ENCODE measurements at places on chromosomes 3 and 15.

- peak; percentile 87 for DNase-seq
Measured at GRCh38 chr3:120795017-120795648, 52.6 kb downstream of the GTF2E1 start.

- DNase-seq, result no peak
Measured at GRCh38 chr3:136720091-136720490, 32.1 kb downstream of the STAG1 start.

DNA sequence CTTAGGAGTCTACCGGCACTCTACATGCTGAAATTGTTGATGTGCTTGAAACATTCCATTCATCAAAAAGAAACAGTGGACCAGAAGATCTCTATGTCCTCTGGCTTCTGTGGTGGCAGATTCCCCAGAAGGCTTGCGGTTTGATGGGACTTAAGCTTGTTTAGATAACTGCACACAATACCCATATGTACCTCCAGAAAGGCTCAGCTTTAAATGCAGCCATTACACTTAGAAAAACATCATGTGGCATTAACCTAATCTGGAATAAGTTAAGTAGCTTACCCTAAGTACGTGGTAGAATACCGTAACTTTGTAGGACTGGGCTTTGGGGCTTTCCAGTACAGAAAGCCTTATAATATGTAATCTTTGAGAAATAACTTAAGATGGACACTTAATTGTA lies 187.3 kb downstream of the RBMS3 start:
- DNase-seq, result no peak

DNA sequence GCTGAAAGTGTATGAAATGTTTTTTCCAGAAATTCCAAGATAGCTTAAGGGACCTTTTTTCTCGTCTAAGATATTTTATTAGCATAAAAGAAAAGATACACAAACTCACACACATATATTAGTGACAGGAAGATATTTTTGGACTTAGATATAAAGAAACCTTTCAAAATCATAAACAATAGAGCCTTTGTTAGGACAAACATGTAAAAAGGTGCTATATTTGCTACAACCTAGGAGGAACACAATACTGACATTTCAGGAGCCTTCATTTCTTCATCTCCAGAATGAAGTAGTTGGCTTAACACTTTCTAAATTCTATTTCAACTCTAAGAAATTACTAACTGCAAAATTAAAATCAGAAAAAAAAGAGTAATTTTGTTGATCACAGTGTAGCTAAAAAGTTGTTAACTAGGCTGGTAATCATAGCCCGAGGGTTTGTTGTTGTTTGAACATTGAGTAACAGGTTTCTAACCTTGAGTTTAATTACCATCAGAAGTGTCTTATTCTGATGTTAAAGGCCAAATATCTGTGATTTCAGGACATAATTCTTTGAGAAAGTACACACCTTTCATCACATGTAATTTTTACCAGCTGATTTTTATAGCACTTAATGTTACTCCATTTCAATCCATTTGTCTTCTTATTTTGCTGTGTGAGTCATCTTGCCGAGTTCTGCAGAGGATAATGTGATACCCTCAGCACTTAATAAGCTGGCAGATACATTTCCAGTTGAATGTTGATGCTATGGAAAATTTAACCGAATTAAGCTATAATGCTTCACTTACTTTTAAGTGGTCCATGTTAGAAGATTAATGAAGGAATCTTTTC lies 97.3 kb downstream of the MBNL1 start:
- peak; percentile 51 for DNase-seq

DNA sequence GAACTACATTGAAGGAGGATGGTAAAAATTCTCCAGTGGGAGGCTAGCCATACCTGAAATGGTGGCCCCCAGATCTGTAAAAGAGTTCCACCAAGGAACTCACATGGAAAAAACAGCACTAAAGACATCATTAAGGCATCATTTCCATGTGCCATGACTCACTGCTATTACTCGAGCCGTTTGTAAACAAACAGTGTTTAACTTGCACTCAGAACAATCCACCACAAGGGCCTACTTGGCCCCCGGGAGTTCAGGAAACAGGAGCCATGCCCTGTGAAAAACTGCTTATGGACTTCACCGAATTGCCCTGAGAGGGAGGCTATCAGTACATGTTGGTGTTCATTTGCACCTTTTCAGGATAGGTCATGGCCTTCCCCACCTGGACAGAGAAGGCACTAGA lies 18.2 kb downstream of the CCR4 start:
- no peak for DNase-seq

- DNase-seq, result no peak
Measured at GRCh38 chr3:42019144-42019952, 57.4 kb upstream of the ULK4 start.

DNA sequence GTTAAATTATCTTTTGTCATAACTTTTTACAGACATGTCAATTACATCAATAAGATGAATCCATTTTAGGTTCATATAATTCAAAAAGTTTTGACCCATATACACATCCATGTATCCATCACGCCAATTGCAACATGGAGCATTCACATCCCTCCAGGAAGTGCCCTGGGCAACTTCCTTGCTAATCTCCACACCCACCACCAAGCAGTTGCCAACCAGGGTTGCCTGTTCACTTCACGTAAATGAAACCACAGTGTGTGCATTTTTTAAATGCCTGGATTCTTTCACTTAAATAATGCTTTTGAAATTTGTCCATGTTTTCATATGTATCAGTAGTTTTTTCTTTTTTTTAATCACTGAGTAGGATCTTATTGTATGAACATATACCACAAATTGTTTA lies 40.7 kb upstream of the LYZL4 start:
- DNase-seq, result peak; percentile 23

DNA sequence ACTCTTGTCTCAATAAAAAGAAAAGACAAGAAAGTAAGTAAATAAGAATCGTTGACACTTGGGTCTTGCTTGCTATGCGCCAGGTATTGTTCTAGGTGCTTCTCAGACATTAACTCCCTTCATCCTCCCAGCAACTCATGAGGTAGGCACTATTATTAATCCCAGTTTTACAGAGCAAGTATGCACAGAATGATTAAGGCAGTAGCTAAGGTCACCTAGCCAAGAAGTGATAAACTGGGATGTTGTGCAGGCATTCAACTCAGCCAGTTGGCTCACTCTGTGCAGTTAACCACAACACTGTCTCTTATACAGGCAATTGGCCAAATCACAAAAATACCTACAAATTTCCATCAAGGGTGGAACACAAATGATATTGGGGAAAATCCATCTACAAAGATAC lies 1.7 kb upstream of the C3orf33 start:
- DNase-seq, result peak; percentile 25

DNA sequence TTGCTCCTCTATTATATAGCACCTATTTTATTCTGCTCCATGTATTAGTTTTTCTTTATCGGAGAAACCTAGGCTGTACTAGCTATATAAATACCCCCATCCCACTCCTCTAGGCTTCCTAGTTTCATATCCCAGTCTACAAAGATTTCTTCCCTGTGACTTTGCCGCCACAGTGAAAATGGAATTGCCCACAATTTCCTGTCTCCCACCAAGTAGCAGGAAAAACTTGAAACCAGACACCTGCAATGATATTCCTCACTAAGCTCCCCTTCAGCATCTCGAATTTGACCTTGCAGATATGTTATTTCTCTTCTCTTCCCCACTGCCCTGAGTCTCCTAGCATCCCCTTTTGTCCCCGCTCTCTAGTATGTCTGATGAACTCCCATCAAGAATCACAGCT lies 685.8 kb upstream of the CCDC54 start:
- DNase-seq, result no peak

GRCh38 chr3:43995547-43996378 lies 245.9 kb upstream of the TOPAZ1 start:
- DNase-seq, result no peak

DNA sequence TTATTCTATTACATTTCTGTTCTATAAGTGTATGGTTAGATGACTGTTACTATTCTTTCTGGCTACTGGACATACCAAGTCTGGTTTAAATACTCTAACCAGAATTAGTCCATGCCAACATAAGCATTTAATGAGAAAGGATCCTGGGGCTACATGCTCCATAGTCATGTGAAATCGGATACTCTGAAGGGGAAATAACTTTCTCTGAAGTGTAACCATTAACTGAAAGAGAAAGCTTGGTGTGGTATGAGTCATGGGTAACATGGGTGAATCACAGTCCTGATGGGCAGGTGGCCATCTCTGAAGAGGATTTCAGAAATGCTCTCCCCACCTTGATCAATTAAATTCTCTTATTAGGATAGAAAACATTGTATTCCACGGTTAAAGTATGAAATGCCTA lies 69.4 kb downstream of the FHIT start:
- DNase-seq, result peak; percentile 1

- no peak for DNase-seq
Measured at GRCh38 chr3:100789579-100789978, 80.3 kb downstream of the TFG start.

DNA sequence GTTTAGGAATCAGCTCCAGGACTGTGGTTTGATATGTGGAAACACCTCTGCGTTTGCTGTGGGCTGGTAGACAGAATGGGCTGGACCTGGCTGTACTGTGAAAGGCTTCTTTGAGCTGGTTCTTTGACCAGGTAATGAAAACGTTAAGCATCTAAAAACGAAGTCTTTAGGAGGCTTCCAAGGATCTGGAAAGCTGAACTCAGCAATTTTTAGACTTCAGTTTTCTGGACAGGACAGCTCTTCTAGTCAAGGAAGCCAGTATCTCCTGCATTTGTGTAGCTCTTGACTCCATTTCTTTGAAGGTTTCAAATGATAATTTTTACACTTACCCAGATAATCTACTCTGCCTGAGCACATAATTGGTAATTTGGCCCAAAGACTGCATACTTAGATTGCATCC lies 25.5 kb downstream of the MAP2K1 start:
- no peak for DNase-seq

- no peak for DNase-seq
Measured at GRCh38 chr3:151146731-151147091, 56.3 kb downstream of the GPR171 start.

GRCh38 chr3:120742849-120743365 lies 363 bp downstream of the GTF2E1 start:
- peak; percentile 25 for DNase-seq

- no peak for DNase-seq
Measured at GRCh38 chr3:184097556-184097955, 692 bp downstream of the HTR3E start.

DNA sequence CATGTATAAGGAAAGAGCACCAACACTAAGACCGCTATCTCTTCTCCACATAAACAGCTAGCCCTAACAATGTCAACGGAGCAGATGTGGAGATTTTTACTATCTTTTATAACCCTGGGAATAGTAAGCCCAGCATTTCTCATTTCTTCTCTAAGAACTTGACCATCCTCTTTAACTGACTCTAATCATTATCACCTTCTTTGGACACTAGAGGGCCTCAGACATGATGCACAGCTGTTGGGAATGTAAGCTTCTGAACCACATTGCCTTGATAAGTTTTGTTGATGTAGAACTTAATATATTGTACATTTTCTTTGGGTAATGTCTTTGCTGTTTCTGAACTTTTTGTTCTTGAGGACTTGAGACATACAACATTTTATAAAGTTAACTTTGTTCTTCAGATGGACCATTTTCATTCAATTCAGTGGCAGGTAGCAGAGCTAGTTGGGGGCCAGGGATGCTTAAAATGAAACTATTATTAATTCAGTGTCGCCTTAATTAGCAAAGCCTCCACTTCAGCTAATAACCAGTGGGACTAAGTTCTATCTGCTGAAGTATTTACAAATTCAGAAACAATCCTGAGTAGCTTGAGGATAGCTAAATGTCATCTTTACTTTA lies 9.6 kb upstream of the TAGLN3 start:
- peak; percentile 81 for DNase-seq

- no peak for DNase-seq
Measured at GRCh38 chr3:109346770-109347295, 9.5 kb upstream of the DPPA4 start.

DNA sequence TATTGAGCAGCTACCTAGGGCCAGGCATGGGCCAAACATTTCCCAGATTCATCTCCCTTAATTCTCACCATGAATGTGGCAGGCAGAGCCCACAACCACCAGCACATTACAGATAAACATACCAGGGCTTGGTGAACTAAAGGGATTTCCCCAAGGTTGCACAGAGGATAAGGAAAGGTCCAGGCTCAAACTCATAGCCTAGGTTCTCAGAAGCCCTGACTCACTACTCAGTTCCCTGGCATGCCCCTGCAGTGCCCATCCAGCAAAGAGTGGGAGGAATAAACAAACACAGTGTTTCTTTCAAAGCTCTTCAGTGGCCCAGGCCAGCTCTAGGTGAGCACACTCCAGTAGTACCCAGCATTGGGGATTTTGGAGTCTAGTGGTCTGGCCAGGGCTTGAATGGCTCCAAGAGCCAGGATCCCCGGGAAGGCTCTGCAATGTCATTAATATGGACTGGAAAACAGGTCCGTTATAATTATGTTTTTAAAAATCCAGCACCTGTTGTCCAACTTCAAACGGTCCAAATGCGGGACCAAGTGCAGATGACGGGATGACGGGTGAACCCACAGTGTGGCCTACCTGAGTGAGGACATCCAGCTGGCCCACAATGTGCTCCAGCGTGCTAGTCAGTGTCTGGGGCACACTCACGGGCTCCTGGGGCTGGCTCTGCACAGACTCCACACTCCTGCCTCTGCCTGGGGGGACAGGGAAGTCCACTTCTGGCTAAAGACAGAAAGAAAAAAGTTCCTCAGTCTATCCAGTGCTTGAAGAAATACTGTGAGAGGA lies 39.8 kb upstream of the DUSP7 start:
- DNase-seq, result no peak

DNA sequence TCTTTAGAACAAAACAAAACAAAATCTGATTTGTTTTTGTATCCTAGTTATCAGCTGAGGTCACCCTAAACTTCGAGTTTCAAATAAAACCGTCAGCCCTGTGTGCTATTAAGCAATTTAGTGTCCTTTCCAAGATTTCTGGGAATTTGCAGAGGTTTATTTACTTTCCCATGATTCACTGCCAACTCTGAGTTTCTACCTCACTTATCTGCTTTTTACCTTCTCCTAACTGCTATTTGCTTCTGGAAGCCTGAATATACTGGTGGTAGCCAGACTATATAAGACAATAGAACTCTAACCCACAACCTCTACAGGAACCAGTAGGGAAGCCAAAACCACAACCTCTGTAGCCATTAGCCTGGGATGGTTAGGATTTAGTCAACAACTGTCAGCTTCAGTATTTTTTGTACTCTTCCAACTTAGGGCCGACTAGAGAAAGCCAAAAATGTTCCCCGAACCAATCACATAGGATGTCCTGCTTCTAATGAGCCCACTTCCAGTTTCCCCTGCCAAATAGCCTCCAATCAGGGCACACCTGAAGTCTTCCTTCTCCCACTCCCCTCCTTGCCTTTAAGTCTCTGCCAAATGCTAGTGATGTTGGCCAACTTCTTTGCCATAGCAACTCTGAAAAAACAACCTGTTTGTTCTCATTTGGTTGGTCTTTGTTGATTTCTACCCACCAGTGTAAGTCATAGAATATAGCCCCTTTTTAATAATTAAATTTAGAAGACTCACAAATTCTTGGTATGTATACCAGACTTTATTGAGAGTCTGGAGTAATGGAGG lies 273.1 kb downstream of the ULK4 start:
- peak; percentile 92 for DNase-seq

GRCh38 chr15:64695561-64695992 lies 79.8 kb downstream of the RBPMS2 start:
- no peak for DNase-seq
